ENCODE measurements at places on chromosomes 1 and 21.

GRCh38 chr1:199759268-199759730, 268.2 kb upstream of the NR5A2 start:
- DNase-seq, result no peak

DNA sequence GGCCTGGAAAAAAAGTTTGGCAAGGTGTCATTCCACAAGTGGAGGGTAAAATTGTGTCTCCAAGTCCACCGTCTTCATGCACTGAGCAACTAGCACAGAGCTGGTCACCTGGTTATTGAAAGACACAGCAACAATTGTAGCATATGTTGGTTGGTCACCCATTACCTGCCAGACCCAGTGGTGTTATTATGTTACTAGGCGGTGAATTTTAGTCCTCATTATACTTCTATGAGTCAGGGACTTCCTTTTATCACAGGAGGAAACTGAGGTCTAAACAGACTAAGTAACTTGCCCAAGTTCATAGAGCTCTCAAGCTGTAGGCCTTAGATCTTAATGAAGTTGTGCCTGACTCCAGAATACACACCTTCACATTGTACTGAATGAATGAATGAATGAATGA, 94.9 kb upstream of the VANGL1 start:
- no peak for DNase-seq

GRCh38 chr1:229112832-229113548, 157.9 kb upstream of the RAB4A start:
- DNase-seq, result no peak

DNA sequence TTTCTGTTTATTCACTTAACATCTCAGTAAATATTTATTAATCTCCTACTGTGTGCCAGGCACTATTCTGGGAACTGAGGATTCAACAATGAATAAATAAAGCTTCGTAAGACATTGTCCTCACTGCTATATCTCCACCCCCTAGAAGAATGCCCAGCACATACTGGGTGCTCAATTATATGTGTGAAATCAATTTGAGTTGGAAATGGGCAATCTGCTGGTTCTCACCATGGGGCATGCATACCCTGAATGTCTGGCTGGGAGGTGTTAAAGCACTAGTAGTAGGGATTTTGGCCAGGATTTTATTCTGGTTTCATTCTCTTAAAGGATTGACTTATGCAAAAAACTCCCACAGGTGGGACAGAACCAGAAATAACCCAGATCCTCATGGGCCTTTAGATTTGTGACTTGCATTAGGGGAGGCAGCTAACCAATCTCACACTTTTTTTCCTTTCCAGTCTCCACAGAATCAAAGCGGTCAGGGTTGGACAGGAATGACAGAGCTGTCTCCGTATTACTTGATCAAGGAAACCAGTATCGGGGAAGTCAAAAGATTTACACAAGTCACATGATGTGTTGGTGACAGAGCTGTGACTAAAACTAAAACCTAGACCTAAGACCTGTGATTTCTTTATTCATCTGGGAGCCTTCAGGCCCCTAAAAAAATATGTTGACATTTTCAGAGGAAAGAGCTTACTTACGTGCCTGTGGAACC, 12.8 kb downstream of the GFI1 start:
- no peak for DNase-seq

DNA sequence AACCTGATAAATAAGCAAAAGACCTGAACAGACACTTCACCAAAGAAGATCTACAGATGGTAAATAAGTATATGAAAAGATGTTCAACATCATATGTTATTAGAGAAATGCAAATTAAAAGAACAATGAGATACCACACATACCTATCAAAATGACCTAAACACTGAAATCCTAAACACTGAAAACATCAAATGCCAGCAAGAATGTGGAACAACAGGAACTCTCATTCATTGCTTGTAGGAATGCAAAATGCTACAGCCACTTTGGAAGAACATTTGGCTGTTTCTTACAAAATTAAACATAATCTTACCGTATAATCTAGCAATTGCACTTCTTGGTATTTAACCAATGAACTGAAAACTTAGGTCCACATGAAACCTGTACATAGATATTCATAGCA, 14.9 kb upstream of the PIGK start:
- no peak for DNase-seq

- DNase-seq, result no peak
Measured at GRCh38 chr1:175390081-175390481, 197.5 kb upstream of the KIAA0040 start.

- peak; percentile 13 for DNase-seq
Measured at GRCh38 chr1:115251856-115252255, 86.2 kb downstream of the NGF start.

- DNase-seq, result no peak
Measured at GRCh38 chr1:153548722-153549688, at the start of gene S100A3. Gene S100A3 (minus strand): TSS chr1:153549258. CDS start chr1:153548485, 773 bp downstream.

DNA sequence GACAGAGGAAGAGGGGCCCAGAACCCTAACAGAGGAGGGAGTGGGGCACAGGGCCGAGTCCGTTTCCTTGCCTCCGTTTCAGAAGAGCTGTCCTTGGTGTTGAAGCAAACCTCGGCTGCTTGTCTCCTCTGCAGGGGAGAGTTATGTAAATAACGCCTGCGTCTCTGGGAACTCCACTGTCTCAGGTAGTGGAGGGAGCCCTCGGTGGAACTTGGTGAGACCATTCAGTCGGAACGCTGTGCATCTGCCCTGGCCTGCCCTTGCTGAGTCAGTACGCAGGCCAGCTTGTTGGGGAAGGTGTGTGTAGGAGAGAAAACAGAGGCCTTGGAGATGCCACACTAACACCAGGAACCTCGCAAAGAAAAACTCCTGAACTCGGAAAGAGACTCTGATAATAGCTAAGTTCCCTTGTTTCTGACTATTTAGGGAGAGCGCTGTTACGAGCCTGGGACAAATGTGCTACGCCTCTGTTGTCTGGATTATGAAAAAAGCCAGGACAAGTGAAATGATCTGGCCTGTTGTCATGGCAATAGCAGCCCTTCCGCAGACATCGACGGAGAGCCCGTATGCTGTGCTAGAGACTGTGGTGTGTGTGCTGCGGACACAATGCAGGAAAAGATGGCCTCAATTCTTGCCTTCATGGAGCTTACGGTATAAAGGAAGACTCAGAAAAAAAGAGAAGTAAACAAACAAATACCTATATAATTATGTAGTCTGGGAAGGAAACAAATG, 94.6 kb upstream of the AKT3 start:
- DNase-seq, result peak; percentile 31

- no peak for DNase-seq
Measured at GRCh38 chr1:17746920-17747319, 8.2 kb upstream of the ACTL8 start.

- no peak for DNase-seq
Measured at GRCh38 chr1:2556678-2557481, 709 bp downstream of the TNFRSF14 start.

GRCh38 chr21:35827004-35827403, 233.3 kb downstream of the SETD4 start:
- DNase-seq, result no peak

GRCh38 chr1:193338194-193338593, 151.8 kb upstream of the B3GALT2 start:
- no peak for DNase-seq

GRCh38 chr1:13487143-13487868, 26.5 kb downstream of the LRRC38 start:
- peak; percentile 55 for DNase-seq

DNA sequence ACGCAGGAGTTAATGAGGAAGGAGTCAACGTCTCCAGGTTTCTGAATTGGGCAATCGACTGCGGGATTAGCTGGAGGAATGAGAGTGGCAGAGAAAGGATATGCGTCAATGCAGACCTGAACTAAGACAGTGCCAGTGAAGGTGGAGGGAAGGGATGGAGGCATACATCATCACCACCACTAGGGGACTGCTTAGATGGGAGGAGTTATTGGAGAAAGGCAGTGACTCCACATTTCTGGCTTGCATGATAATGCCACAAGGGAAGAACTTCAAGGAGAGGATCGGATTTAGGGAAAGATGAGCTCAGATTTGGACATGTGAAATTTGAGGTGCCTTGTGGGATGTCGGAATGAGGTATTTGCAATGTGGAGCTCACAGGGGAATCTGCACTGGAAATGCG, 17.5 kb downstream of the VASH2 start:
- peak; percentile 56 for DNase-seq

- no peak for DNase-seq
Measured at GRCh38 chr1:64343823-64344190, 126.1 kb upstream of the CACHD1 start.

DNA sequence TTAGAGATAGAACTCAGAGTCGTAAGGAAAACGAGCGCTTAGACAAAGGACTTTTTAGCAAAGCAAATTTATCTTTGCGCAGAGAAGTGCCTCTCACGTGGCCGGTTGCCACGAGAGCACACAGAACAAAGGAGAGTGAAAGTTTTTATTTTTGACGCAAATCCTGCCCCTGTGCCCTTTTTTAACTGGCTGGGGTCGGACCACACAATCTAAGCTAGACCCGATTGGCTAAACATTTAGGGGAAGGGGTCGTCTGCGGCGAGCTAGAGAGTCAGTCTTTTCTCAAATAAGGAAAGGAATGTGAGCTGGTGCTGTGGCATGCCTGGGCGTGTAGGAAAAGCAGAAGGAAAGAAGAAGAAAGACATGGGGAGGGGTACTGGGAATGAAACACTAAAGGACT, 2.4 kb downstream of the KRTAP10-2 start:
- no peak for DNase-seq

DNA sequence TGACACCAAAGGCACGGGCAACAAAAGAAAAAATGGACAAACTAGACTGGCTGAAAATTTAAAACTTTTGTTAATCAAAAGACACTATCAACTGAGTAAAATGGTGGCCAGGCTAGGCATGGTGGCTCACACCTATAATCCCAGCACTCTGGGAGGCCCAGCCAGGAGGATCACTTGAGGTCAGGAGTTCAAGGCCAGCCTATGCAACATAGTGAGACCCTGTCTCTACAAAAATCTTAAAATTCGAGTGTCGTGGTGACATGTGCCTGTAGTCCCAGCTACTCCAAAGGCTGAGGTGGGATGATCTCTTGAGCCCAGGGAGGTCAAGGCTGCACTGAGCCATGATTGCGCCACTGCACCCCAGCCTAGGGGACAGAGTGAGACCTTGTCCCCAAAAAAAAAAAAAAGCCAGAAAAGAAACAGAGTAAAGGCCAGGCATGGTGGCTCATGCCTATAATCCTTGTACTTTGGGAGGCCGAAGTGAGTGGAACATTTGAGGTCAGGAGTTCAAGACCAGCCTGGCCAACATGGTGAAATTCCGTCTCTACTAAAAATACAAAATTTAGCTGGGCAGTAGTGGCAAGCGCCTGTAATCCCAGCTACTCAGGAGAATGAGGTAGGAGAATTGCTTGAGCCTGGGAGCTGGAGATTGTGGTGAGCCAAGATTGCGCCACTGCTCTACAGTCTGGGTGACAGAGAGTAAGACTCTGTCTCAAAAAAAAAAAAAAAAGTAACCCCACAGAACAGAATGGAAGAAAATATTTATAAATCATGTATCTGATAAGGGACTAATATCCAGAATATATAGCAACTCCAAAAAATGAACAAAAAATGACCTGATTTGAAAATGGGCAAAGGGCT, 8.0 kb downstream of the TUT4 start:
- no peak for DNase-seq

DNA sequence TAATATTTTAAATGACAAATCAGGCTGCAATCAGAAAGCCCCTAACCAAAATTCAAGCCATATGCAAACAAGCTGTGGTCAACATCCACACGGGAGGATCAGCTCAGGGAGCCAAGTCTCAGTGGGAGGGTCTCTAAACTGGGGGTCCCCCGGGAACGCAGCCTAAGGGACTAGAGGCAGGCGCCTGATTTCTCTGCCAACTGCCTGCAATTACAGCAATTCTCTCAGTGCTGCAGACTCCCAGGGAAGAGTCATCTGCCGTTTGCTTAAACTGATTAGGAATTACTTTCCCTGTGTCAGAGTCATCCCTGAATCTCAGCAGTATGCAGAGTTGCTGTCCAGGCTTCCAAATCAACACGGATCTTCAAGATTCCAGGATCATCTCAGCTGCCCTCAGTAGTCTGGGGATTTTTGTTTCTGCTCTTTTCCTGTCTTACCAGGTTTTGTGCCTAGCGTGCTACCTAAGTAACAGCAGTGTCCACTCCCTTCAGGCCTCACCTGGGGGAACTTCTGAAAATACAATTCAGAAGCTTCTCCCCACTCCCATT, 247.8 kb downstream of the RRAGC start:
- DNase-seq, result no peak

DNA sequence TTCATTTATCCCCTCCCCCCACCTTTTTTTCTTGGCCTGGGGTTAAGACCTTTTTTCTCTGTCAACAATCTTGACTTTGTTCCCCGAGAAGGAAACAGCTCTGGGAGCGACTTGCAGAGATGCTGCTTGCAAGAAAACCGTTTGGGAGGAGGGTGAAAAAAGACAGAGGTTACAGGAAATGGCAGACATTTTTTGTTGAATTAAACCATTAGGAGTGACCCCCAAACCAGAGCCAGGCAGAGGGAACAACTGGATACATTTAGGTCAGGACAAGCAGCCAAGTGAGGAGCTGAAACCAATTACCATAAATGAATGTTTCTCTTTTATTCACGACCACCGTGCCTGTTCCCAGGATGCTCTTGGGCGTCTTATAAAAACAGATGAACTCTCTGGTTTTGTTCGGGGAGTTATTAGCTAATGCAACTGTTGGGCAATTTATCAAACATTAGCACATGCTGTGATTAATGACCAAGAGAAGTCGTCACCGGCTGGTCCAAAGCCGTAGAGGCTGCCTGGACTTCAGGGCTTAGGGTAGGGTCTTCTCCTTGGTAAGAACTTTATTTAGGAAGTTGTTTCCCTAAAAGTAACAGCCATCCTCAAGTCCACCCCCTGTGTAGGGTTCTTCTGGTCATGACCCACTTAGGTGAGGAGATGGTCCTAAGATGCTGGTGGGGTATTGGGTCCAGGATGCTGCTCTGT, 141.0 kb downstream of the FOXD2 start:
- no peak for DNase-seq

DNA sequence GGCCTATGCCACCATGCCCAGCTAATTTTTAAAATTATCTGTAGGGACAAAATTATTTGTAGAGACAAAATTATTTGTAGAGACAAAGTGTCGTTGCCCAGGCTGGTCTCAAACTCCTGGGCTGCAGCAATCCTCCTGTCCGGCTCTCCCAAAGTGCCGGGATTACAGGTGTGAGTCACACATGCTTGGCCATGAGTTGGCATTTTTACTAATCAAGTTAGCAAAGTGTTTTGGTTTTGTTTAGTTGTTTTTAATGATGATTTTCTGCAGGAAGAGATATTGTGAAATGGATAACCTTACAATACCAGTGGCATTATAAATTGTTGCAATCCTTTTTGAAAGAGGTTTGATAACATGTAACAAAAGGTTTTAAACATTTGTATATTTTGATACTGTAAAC, 65.3 kb upstream of the MAGI3 start:
- no peak for DNase-seq

DNA sequence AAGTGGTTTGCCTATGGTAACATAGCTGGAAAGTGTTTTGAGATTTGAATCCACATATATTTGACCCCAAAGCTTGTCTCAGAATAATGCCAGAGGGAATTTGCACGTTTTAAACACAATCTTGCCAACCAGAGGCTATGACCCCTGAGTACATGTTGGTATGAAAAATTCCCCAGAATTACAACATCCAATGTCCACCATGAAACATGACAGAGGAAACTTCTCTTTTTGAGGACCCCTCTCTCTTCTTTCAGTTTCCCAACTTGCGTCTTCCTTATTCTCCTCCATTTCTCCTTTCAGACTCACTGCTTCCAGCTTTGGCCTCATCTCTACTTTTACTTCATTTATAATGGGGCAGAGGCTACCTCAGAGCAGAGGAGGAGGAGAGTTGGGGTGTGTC, 5.5 kb upstream of the KCNJ9 start:
- DNase-seq, result no peak
